ENCODE measurements at places on chromosomes 7 and 10. TPM values are rescaled to one million over a fixed set of nuclear protein-coding genes. Genes with fewer than 3 reads are reported as not detected.

Gene SGCE
- 72.1 TPM for total RNA-seq

Gene FAM171A1
- total RNA-seq = 21.4 TPM

Gene NANOS1
- total RNA-seq = 1.4 TPM

Gene CALHM1
- total RNA-seq = not detected

Gene SOSTDC1
- total RNA-seq = not detected

Gene BAZ1B
- 49.3 TPM for total RNA-seq

Gene FFAR4
- total RNA-seq = 0.16 TPM

Gene ZP3
- total RNA-seq = 2.0 TPM

Gene TMEM176A
- 77.7 TPM for total RNA-seq

Gene CYP3A7
- not detected for total RNA-seq

Gene DNAJB6
- total RNA-seq = 143 TPM

Gene SVOPL
- total RNA-seq = not detected

Gene LRRD1
- total RNA-seq = not detected

Gene SPDYE2
- not detected for total RNA-seq

Gene SYPL1
- 70.5 TPM for total RNA-seq

Gene IFIT1B
- 0.16 TPM for total RNA-seq

Gene TNKS2
- 38.2 TPM for total RNA-seq

Gene KCND2
- total RNA-seq = 4.2 TPM

Gene DKK1
- total RNA-seq = 0.96 TPM

Gene PANK1
- 1.4 TPM for total RNA-seq

Gene PRTFDC1
- total RNA-seq = 3.1 TPM

Gene ZNF92
- 8.0 TPM for total RNA-seq

Gene GJD4
- not detected for total RNA-seq

Gene AGAP6
- 20.4 TPM for total RNA-seq

Gene MMRN2
- 50.5 TPM for total RNA-seq

Gene INHBA
- total RNA-seq = 73.3 TPM

Gene BTBD16
- 2.4 TPM for total RNA-seq

Gene WNT8B
- not detected for total RNA-seq

Gene SUN3
- total RNA-seq = not detected

Gene PLPP4
- not detected for total RNA-seq

Gene ZNF655
- 78.9 TPM for total RNA-seq

Gene SLC26A4
- 2.3 TPM for total RNA-seq

Gene ATG9B
- total RNA-seq = 0.12 TPM

Gene THSD7A
- 12.1 TPM for total RNA-seq

Gene PKD1L1
- total RNA-seq = 1.2 TPM

Gene PRF1
- total RNA-seq = 6.1 TPM

Gene ADIRF
- total RNA-seq = 688 TPM

Gene SFTPA1
- total RNA-seq = not detected
